NCI-H524 (cell line): ENCODE measurements at places on chromosomes 5 and 9.

DNA sequence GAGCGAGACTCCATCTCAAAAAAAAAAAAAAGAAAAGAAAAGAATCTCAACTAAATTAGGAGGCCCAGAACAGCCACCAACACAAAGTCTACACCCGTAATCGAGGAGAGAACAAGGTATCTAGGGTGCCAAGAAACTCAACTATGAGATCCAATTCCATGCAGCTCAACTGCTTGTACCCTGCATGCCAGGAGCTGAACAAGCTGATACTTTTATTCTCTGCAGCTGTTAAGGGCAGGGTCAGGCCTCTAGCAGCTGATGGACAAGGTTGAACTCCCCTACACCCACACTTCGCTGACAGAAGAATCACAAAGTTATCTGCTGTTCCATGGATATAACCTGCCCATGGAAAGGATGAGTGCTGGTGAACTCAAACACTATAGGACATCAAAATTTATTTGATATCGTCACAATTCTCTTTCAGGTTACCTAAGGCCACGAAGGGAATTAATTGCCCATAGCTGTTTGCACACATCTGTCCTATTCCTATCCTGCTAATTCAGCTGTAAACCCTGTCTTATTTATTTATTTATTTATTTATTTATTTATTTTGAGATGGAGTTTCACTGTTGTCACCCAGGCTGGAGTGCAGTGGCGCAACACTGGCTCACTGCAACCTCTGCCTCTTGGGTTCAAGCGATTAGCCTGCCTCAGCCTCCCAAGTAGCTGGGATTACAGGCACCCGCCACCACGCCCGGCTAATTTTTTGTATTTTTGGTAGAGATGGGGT is 20.7 kb downstream of the UBAP2 start:
- no peak for DNase-seq

GRCh38 chr5:108606185-108606584 is 141.5 kb upstream of the FER start:
- no peak for DNase-seq

DNA sequence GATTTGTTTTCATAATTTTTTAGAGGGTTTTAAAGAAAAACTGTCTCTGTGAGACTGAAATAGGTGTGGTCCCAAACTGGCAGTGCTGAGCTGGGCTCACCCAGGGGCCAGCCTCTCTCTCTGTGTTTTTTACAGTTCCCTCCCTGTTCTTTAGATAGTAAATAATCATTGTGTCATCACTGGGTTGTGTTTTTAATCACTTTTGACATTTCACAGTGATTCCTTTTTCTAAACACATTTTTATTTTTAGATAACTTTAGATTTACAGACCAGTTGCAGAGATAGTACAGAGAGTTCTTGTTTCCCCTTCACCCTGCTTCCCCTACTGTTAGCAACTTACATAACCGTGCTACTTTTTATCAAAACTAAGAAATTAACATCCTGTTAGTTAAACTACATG is 44.4 kb downstream of the MAP1B start:
- no peak for DNase-seq

DNA sequence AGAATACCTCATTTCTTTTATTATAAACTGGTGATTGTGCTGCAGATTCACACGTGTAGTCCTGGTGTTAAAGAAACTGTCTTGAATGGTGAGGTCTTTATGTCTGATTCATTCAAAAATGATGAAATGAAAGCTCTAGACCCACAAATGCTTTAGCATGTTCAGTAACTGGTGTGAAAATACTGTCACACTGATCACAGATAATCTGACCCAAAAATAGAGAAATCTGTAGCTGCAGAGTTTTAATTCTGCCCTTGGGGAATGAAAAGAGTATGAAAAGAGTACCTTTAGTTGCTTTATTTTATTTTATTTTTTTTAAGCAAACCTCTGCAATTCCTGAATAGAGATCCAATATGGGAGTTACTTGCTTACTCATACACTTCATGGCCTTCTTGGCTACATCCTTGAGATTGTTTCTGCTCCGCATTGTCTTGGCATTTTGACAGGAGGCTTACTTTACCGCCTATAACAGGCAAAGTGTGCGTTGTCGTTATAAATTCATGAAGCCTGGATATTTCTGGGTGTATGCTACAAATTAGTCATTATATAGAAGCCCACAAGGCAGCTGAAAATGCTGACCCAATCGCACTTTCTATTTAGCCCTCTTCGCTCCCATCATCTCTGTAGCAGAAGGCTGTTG is 2.7 kb downstream of the RGMB start:
- no peak for DNase-seq
